ENCODE measurements at places on chromosomes 3 and 15.

DNA sequence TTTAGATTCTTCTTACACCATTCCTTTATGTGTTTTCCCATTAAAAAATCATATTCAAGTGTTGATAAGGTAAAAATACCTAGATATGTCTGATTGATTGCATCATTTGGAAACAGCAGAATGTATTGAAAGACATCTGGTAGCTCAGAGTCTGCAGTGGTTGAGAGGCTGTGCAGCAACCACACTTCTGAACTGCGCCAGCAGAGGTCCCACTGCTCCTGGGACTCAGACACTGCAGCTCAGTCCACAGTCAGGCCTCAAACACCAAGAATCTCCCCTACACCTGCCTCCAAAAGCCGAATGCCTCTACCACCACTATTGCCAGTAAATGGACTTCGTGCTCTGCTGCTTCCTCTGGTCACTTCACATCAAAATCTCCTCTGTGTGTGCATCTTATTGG lies 176.9 kb upstream of the LMCD1 start:
- DNase-seq = peak; percentile 14

DNA sequence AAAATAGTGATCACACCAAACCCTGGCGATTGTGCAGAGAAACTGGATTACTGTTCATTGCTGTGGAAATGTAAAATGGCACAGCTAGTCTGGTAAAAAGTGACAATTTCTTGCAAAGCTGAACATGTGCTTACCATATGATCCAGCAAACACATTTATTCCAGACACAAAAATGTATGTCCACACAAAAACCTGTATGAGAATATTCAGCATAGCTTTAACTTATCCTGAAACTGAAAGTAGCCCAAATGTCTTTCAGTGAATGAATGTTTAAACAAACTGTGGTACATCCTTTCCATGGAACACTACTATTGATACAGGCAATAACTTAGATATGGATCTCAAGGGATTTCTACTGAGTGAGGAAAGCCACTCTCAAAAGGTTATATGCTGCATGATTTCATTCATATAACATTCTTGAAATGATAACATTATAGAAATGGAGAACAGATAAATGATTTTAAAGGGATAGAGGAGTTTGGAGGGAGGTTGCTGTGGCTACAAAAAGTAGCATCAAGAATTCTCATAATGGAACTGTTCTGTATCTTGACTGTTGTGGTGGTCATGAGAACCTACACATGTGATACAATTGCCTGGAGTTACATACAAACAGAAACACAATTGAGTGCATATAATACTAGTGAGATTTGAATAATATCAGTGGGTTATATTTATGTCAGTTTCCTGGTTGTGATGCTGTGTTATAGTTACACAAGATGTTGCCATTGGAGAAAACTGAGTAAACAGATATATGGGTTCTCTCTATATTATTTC lies 70.7 kb upstream of the DPH6 start:
- no peak for DNase-seq

DNA sequence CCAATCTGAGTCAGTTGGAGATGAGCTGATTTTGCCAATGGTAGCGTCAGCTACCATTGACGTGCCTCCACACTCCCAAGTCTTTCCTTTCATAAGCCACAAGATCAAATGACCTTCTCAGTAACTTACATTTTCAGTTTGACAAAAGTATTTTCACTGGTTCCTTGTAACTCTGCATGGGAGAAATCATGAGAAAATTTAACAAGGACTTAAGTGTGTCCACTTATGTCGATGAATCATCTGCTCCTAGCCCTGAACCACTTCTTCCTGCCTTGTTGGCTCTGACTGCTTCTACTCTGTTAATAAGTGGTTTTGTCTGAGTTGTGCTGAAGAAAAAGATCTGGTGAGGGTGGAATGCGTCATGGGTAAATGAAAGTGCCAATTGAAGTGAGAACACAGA lies 101.2 kb downstream of the NFKBIZ start:
- no peak for DNase-seq

DNA sequence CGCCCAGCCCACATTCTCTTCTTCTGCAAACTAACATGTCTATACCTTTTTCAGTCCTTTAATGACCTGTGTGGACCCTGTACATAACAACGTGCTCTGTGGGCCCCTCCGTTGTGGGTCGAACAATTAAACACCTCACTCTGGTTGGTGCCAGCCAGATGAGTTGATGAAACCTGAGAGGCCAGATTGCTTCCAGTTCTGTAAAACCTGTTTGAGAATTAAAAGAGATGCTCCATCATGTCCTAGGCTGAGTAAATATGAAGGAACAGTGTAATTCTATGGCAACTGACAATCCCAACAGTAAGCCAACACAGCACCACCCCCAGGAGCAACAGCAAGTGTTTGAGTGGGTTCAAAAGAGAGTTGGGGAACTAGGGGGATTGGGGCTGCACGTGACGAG lies 5.7 kb upstream of the THBS1 start:
- no peak for DNase-seq

DNA sequence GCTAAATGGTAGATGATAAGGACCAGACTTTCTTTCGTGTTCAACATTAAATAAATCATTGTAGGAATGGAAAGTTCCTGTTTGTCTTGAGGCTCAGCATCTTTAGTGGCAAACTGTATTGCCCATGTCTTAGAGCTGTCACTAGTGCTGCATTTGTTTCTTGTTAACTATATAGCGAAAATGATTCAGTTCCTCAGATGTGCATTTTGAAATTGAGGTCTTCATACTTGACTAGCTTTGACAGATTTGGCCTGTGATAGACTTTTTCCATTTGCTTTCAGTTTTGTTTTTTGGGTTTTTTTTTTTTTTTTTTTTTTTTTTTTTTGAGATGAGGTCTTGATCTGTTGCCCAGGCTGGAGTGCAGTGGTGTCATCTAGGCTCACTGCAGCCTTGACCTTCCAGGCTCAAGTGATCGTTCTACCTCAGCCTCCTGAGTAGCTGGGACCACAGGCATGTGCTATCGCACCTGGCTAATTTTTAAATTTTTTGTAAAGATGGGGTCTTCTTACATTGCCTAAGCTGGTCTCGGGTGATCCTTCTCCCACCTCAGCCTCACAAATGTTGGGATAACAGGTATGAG lies 9.5 kb upstream of the RPLP1 start:
- no peak for DNase-seq

- DNase-seq = no peak
Measured at GRCh38 chr3:3615533-3615932, 183.7 kb upstream of the LRRN1 start.

DNA sequence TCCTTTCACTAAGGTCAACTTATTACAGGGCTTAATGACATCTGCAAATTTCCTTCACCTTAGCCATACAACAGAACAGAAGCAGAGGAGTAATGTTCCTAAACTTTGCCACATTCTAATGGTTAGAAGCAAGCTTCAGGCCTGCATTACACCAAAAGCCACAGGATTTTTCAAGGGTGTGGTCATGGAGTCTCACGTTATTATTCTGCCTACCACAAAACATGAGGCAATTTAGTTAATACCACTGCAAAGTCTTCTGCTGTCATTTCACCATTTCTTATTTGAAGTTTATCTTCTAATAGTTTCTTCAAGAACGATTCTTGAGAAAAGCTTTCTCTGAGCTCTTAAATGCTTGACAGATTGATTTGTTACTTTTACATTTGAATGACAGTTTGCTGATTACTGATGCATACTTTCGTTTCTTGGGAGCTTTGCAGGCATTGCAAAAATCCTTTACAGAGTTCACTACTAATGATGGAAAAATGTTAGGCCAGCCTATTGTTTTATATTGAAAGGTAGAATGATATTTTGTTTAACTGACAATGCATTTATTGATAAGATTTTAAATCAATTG lies 1257.1 kb downstream of the NSUN3 start:
- no peak for DNase-seq

- DNase-seq = peak; percentile 3
Measured at GRCh38 chr3:30658328-30659052, 52.1 kb downstream of the TGFBR2 start.

DNA sequence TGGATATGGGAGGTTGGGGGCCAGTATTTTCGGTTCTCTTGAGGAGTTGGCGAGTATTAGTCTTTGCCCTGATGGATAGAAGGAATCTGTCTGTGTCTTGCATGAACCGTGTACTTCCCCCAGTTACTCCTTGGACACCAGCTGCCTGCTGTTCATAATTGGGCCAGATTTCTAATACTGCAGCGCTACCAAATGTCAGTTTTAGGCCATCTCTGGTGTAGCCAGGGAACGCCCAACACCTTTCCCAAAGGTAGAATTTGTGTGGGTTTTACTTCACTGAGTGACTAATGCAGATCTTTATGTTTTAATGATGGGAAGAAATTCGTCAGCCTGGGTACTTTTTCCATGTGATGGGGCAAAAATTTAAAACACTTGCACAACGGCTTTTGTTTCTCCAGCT lies 18.4 kb downstream of the FLNB start:
- DNase-seq = no peak

GRCh38 chr3:38308456-38308855 lies 26.4 kb downstream of the SLC22A14 start:
- DNase-seq = no peak

DNA sequence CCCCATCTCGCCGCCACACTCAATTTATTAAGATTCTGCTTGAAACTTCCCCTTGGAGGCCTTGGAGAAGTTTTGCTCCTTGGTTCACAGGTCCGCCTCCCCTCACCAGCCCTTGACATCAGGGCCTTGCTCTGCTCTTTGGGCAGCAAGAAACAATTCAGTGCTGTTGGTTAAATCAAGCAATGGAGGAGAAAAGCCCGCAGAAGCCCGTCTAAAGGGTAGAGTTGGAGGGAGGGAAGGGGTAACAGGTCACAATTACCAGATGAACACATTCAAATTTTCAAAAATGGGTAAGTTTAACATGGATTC lies 429 bp downstream of the PARP9 start:
- peak; percentile 44 for DNase-seq

DNA sequence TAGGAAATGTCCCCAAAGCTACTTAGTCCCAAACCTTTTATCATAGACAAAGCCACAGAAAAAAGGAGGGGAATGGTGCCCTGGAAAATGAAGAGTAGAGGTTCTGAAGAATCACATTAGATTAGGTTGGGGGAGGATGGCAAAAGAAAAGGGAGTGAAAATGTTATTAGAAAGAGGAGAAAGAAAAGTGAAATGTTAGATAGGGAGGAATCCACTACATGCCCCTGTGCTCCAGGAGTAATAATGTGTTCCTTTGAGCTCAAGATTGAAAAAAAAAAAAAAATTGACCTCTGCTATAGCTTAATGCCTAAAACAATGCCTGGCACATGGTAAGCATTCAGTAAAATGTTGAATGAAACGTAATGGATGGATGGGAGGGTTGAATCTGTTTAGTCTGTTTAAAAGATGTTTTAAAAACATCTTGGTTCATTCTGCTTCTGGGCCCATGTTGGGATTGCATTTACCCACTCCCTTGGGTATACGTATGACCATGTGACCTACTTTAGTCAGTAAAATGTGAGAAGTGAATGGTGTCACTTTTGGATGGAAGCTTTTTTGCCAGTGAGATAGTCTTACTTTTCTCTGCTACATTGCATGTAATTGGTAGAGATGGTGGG lies 19.0 kb downstream of the MAPK6 start:
- no peak for DNase-seq

DNA sequence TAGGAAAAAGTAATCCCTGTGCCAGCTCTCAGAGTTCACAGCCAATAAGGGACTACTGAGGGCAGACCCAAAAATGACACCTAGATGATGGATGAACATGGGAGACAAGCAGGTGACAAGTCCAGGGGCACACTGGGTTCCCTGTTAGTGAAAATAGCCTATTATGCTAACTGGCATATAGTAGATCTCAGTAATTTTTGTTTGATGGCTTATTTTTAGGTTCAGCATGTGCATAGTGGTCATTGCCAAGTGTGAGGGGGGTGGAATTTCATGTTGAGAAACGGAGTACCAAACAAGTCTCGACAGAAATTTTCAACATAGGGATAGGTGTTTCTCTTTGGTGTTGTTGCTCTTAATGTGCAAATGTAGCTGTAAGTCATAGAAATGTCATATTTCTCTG lies 6.4 kb upstream of the ITGB5 start:
- no peak for DNase-seq

DNA sequence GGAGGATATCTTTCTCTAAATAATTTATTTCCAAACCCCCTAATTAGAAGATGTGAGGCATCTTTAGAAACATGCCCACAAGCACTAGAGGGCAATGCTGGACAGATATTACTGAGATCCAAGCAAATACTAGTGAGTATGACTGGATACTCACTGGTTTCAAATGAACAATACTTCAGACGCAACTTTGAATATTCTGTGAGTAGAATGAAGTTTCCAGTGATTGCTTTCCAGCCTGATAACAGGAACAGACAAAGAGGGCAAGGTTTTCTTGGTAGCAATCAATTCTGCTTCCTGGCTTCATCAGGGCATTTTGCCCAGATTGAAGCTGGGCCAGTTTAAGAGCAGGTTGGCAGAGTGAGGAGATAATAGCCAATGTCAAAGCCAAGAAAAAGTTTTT lies 442.6 kb upstream of the PDZRN3 start:
- DNase-seq = no peak

DNA sequence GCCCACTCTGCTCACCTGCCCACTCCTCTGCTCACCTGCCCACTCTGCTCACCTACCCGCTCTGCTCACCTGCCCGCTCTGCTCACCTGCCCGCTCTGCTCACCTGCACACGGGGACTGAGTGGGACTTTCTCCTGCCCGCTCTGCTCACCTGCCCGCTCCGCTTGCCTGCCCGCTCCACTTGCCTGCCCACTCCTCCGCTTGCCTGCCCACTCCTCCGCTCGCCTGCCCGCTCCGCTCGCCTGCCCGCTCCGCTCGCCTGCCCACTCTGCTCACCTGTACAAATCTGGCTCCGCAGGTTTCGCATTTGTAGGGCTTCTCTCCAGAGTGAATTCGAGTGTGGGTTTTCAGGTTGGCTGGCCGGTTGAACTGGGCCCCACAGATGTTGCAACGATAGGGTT lies 20.0 kb downstream of the BCL6 start:
- DNase-seq = no peak

- no peak for DNase-seq
Measured at GRCh38 chr3:140536926-140537726, 140.7 kb upstream of the TRIM42 start.

DNA sequence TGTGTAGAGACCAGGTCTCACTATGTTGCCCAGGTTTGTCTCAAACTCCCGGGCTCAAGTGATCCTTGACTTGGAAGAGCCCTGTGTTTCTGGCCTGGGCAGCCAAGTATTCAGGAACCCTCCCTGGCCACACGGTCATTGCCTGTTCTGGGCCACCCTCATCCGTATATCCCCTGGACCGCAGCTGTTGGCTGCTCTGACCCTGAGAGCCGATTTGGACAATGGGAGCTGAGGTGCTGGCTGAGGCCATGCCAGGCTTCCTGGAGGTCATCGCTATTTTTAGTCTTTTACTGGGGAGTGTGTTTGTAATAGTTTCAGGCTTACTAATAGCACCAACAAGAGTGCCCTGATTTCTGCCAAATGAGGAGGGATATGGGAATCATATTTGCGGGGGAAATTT lies 60.7 kb downstream of the ADAMTS7 start:
- no peak for DNase-seq

- no peak for DNase-seq
Measured at GRCh38 chr15:81475471-81475870, 101.5 kb upstream of the TMC3 start.
